Activated B cell treated with CpG ODN at 0.5 μM for 24 hours (primary cell): ENCODE measurements at places on chromosomes 12 and 14.

GRCh38 chr14:55910601-55911243, 207.5 kb upstream of the PELI2 start:
- no peak for DNase-seq

- no peak for DNase-seq
Measured at GRCh38 chr14:63371033-63371432, 52.3 kb upstream of the GPHB5 start.

- no peak for DNase-seq
Measured at GRCh38 chr12:108228746-108229145, 99.7 kb downstream of the WSCD2 start.

DNA sequence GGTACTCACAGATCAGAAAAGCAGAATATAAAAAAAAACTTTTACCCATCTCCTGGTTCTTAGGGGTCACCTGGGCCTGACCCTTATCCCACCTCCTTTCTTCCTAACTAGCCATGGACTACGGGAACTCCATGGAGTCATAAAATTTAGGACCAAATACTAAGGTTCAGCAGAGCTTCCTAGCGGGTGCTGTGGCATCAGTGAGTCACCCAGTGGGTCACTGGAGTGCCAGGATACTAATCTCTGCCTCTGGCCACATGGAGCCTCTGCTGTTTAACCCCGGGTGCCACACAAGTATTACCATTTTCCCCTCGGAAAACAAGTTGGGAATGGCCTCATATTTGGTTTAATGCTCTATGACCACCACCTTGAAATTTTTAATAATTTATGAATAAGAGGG, 6.9 kb downstream of the ZBTB39 start:
- no peak for DNase-seq

DNA sequence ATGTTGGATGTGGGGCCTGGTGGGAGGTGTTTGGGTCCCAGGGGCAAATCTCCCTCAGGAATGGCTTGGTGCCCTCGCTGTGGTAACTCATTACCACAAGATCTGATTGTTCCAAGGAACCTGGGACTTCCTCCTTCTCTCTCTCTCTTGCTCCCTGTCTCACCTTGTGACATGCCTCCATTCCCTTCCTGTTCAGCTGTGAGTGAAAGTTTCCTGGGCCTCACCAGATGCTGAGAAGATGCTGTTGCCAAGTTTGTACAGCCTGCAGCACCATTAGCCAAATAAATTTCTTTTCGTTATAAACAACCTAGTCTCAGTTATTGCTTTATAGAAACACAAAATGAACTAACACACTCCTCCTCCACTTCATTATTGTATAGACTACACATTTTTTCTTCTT, 759.8 kb upstream of the MDGA2 start:
- no peak for DNase-seq

DNA sequence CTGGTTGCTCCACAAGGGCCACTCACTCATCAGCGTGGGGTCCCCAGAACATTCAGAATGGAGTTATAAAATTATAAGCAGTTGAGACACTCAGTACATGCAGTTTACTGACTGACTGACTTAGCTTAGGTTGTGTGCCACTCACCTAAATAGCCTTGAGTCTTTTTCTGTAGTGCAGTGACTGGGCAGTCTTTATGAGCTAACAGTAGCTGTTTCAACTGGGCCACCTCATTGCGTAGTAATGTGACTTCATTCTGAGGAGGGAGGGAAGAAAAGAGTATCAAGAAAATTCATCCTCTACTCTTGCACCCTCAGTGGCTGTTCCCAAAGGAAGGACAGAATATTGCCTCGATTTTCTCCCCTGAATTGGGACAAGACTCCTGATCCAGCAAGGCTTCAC, 15.8 kb upstream of the NPFF start:
- DNase-seq: no peak

- peak; percentile 92 for DNase-seq
Measured at GRCh38 chr12:52023182-52023975, 16.6 kb downstream of the TAMALIN start.

- peak; percentile 56 for DNase-seq
Measured at GRCh38 chr12:92928421-92928961, 604 bp downstream of the EEA1 start.

- no peak for DNase-seq
Measured at GRCh38 chr12:121701667-121702277, 10.8 kb upstream of the TMEM120B start.

DNA sequence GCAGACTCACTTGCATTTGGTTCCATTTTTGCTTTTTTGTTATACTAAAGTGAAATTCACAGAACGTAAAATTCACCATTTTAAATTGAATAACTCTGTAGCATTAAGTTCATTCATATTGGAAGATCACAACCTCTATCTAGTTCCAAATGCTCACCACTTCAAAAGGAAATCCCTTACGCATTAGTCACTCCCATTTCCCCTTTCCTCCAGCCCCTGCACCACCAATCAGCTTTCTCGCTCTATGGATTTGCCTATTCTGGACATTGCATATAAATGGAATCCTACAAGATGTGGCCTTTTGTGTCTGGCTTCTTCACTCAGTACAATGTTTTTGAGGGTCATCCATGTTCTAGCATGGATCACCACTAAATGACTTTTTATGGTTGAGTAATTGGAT, 294.5 kb downstream of the KSR2 start:
- no peak for DNase-seq

GRCh38 chr14:38124506-38124905, 83.2 kb upstream of the SSTR1 start:
- no peak for DNase-seq

GRCh38 chr12:132558042-132558856, 52.1 kb downstream of the LRCOL1 start:
- DNase-seq: no peak

DNA sequence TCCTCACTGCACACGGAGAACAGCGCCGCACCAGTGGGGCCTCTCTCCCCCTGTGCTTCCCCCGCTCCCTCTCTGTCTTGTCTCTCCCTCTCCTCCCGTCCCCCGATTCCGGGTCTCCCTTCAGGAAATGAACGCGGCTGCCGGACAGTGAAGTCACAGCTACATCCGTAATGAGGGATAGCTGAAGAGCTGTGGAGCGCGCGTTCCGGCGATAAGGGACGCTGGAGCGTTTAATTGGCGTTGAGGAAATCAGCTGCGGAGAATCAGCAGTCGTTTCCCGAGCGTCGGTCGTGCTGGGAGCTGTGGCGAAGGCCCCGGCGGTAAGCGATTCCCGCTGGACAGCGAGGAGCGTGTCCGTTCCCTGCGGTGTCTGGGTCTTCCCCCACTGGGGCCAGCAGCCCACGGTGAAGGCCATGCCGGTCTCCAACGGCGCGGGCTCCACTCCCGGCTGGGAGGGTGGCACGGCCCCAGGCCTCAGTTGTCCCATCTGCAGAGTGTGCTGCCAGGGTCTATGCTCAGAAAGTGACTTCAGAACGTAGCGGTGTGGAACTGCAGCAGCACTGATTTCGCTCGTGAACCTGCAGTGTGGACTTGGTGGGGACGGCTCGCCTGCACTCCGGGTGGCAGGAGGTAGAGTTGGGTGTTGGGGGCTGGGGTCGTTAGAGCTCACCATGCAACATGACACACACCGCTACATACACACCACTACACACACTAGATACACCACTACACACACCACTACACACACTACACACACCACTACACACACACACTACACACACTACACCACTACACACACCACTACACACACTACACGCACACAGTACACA, 10.9 kb downstream of the NOC4L start:
- DNase-seq: no peak

DNA sequence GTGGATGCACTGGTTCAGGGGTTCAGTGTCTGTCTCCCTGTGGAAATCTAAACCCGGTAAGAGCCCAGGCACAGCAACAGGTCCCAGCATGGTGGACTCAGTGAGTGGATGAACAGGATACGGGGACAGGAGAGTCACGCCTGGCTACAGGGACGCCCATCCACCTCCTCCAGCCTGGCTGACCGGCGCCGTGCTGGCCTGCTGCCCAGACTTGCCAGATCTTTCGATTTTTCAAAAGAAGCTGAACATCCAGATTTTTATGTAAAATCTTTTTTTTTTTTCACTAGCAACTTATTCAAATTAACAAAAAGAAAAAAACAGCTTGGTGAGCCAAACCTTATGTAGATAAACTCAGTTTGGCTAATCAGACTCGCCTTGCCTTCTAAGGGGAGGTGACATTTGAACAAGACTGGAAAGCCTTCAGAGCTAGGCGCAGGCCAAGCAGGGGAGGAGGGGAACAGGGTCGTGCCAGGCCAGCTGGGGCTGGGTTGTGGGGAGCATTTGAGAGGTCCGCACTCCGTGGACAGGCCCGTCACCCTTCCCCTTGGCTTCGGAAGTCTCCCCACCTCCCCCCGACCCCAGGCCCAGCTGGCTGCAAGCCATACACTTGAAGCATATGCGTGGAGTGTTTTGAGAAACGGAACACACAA, 87.8 kb upstream of the NCOR2 start:
- no peak for DNase-seq

DNA sequence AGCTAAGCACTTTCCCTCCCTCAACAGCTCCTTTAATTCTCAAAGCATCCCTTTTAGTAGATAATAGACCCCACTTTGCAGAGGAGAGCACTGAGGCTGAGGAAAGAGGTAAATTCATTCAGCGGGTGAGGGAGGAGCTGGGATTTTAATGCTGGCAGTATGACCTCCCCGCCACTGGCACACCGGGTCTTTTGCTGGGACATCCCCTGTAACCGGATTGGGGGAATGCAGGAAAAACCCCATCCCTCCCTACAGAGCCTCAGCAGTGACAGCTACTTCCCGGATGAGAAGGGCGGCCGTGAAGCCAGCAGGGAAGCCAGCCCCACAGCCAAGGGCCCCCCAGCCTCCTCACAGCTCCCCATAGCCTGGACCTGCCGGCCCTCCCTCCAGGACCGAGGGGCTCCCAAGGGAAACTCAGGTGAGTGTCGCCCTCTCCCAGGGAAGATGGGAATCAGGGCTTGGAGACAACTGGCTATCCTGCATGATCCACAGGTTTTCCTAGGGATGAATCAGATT, 12.1 kb downstream of the ZBTB39 start:
- no peak for DNase-seq

DNA sequence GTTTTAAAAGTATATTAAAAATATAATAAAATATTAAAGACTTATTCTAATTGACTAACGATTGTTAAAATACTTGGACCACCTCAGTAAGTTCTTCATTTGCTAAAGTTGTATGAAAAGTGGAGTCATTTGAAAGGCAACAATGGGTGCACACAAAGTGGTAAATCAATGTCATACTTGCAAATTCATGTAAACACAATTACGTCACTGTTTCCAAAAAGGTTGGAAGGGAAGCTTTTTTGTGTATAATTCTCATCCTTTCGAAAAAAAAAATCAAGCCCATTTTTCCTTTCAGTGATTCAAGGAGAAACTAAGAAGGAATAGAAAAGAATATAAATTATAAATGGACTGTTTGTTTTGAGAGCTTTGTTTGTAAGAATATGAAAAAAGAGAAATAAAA, 166.2 kb downstream of the PIK3C2G start:
- no peak for DNase-seq

DNA sequence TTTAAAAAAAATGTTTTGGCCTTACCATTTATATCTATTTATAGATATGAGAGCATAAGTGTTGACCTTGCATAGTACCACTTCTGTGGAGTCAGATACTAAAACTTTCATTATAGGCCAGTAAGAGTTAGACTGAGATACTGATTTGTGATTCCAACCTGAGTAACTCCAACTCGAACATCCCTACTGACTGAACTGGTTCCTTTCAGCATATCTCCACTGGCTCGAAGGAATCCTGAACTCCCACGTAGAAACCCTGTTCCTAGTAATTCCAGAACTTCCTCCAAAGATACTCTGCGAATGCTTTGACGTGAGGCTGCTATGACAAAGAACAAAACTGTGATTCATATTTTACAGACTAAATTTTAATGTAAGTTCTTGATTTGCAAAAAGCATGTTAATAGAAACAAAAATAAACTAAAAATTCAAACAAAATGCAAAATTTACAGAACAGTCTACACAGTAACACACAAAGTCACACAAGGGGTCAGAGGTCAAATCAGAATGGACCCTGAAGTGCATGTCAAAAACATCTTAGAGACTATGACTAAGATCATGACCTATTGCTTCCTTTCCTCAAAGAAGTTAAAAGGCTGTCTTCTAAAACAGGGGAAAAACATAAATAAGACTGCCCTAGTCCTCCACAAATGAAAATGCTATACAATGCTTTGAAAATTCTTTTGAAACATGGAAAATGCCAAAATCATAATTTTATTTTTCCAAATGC, 31.5 kb downstream of the HEATR5A start:
- no peak for DNase-seq

DNA sequence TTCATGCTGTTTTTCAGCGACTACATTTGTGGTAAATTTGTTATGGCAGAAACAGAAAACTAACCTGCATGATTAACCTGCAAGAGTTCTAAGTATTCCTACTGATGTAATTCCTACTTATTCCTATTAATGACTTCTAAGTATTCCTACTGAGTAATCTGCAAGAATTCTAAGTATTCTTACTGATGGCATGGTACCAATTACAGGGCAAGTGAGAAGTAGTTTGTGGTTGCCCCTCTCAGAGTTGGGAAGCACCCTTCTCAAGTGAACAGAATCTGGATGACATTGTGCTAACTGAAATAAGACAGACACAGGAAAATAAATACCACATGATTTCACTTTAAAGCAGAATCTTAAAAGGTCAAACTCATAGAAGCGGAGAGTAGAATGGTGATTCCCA, 100.9 kb upstream of the CPNE8 start:
- DNase-seq: no peak

DNA sequence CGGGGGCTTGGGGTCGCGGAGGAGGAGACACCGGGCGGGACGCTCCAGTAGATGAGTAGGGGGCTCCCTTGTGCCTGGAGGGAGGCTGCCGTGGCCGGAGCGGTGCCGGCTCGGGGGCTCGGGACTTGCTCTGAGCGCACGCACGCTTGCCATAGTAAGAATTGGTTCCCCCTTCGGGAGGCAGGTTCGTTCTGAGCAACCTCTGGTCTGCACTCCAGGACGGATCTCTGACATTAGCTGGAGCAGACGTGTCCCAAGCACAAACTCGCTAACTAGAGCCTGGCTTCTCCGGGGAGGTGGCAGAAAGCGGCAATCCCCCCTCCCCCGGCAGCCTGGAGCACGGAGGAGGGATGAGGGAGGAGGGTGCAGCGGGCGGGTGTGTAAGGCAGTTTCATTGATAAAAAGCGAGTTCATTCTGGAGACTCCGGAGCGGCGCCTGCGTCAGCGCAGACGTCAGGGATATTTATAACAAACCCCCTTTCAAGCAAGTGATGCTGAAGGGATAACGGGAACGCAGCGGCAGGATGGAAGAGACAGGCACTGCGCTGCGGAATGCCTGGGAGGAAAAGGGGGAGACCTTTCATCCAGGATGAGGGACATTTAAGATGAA, 630 bp downstream of the FOS start:
- peak; percentile 53 for DNase-seq
